ENCODE measurements at places on chromosomes 13 and 19.

DNA sequence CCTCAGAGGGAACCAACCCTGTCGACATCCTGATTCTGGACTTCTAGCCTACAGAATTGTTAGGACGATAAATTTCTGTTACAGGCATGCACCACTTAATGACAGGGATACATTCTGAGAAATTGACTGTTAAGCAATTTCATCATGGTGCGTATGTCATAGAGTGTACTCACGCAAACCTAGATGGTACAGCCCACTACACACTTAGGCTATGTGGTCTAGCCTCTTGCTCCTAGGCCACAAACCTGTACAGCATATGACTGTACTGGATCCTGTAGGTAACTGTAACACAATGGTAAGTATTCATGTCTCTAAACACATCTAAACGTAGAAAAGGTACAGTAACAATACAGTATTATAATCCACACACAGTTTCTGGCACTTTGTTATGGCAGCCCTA lies 13.3 kb downstream of the USP12 start:
- no peak for DNase-seq

DNA sequence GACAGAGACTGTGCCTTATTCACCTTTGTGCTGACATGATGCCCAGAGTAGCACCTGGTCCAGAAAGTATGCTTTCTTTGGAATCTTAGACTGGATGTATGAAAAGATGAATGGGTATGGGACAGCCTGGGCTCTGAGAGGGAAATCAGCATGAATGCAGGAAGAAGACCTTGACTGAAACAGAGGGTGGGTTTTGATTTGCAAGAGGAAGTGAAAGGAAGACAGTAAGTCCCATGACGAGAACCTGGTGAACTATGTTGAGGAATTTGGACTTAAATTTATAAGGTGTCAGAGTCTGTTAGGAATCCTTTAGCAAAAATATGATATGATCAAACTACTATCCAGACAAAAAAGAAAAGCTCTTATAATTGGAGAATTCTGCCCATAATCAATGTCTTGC lies 301.9 kb downstream of the SPRY2 start:
- no peak for DNase-seq

DNA sequence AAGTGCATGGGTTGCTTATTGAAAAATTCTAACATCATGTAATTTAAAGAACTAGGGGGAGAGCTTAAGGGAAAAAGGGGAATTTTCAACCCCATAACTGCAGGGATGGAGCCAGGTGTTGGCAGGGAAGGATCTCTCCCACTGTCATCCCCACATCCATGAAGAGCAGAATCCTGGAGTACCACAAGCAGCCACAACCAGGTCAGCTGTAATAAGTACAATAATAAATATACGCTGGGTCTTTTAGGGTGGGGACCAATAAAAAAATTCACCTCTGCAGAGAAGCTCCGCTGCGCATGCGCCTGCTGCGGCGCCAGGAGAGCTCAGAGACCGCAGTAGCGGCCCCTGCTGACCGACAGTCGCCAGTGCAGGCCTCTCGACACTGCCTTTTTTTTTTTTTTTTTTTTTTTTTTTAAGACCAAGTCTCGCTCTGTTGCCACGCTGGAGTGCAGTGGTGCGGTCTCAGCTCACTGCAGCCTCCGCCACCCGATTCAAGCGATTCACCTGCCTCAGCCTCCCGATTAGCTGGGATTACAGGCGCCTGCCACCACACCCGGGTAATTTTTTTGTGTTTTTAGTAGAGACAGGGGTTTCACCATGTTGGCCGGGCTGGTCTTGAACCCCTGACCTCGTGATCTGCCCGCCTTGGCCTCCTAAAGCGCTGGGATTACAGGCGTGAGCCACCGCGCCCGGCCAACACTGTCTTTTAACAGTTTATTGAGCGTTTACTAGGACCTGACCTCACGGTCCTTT lies 2.5 kb upstream of the EEF2 start:
- DNase-seq, result peak; percentile 89

GRCh38 chr19:49592486-49593232 lies 1.7 kb downstream of the PRR12 start:
- DNase-seq, result no peak

All from activated naive CD4-positive, alpha-beta T cell treated with anti-CD3 and anti-CD28 coated beads, Interleukin-2, amount 50 U/mL, for 16 hours (primary cell).